ENCODE measurements at places on chromosomes 13 and 19. TPM values are rescaled to one million over a fixed set of nuclear protein-coding genes. Genes with fewer than 3 reads are reported as not detected.

DNA sequence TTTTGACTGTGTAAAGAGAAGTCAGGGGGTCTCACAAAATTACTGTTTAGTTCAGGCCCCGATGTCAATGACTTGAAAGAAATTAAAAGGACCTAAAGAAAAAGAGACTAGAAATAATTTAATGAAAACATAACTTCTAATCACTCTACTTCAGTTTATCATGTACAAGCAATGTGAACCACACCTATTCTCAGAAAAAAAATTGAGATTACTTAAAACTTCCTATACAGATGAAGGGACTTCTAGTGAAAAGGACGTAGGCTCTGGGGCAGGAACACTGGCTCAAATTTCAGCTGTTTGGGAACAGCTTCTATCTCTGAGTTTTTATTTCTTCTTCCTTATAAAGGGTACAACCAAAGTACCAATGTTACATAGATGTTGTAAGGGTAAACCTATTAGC, 38.0 kb downstream of the TPT1 start:
- no peak for DNase-seq
- no peak overlapping the region for H3K4me3 ChIP-seq
- peaks cover 18% of the 10 kb centered on the region for H3K4me1 ChIP-seq
- no peaks in the 10 kb centered on the region for H3K36me3 ChIP-seq

The ZNF221 gene
- not detected for polyA plus RNA-seq

GRCh38 chr19:39471756-39472536, 8.7 kb upstream of the TIMM50 start:
- H3K4me3 ChIP-seq, result no peak overlapping the region
- H3K36me3 ChIP-seq, result peaks cover 6% of the 10 kb centered on the region
- H3K27me3 ChIP-seq, result no peaks in the 10 kb centered on the region
- peak overlapping the region; percentile 39 for H3K27ac ChIP-seq
- no peak for DNase-seq

DNA sequence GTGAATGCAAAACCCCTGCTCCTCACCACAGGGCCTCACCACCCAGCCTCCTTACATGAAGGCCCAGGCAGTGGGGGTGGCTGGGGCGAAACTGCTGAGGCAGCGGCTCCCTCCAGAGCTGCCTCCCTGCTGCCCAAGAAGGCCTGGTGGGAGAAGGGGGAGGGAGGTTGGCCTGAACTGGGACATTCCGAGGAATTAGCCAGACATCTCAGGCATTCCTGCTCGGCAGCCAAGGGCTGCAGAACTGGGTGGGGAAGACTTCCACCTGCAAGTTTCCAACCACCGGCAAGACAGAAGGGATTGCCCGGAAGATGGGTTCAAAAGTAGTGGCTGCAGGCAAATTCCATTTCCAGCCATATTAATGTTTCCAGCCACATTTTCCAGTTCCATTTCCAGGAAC, 2.3 kb upstream of the PSPN start:
- H3K4me1 ChIP-seq, result peaks cover 8% of the 10 kb centered on the region
- H3K27me3 ChIP-seq, result no peaks in the 10 kb centered on the region
- H3K27ac ChIP-seq, result no peak overlapping the region
- peaks cover 51% of the 10 kb centered on the region for H3K36me3 ChIP-seq
- H3K4me3 ChIP-seq, result no peak overlapping the region

GRCh38 chr13:102097708-102098107, 304.1 kb downstream of the FGF14 start:
- DNase-seq, result no peak
- no peaks in the 10 kb centered on the region for H3K4me1 ChIP-seq
- H3K4me3 ChIP-seq, result no peak overlapping the region
- peaks cover 2% of the 10 kb centered on the region for H3K27me3 ChIP-seq

The KIR3DL1 gene
- 0.20 TPM for polyA plus RNA-seq

GRCh38 chr13:106440866-106441265, 94.6 kb downstream of the EFNB2 start:
- no peaks in the 10 kb centered on the region for H3K4me1 ChIP-seq
- no peak overlapping the region for H3K4me3 ChIP-seq
- H3K27ac ChIP-seq, result no peak overlapping the region
- no peak for DNase-seq
- peaks cover under 1% of the 10 kb centered on the region for H3K27me3 ChIP-seq

GRCh38 chr19:17557466-17557865, 2.0 kb downstream of the COLGALT1 start:
- H3K27me3 ChIP-seq, result no peaks in the 10 kb centered on the region
- H3K36me3 ChIP-seq, result peaks cover 10% of the 10 kb centered on the region
- H3K4me1 ChIP-seq, result peaks cover 10% of the 10 kb centered on the region
- no peak for DNase-seq

- no peaks in the 10 kb centered on the region for H3K27me3 ChIP-seq
- no peaks in the 10 kb centered on the region for H3K4me1 ChIP-seq
- DNase-seq, result no peak
- H3K36me3 ChIP-seq, result no peaks in the 10 kb centered on the region
Observed at GRCh38 chr13:71056581-71056980, 810.4 kb downstream of the DACH1 start.

- peaks cover 21% of the 10 kb centered on the region for H3K4me1 ChIP-seq
- H3K36me3 ChIP-seq, result peaks cover 6% of the 10 kb centered on the region
- H3K27me3 ChIP-seq, result peaks cover 30% of the 10 kb centered on the region
- H3K4me3 ChIP-seq, result no peak overlapping the region
Observed at GRCh38 chr19:18220632-18221275, 5.5 kb downstream of the PDE4C start.

DNA sequence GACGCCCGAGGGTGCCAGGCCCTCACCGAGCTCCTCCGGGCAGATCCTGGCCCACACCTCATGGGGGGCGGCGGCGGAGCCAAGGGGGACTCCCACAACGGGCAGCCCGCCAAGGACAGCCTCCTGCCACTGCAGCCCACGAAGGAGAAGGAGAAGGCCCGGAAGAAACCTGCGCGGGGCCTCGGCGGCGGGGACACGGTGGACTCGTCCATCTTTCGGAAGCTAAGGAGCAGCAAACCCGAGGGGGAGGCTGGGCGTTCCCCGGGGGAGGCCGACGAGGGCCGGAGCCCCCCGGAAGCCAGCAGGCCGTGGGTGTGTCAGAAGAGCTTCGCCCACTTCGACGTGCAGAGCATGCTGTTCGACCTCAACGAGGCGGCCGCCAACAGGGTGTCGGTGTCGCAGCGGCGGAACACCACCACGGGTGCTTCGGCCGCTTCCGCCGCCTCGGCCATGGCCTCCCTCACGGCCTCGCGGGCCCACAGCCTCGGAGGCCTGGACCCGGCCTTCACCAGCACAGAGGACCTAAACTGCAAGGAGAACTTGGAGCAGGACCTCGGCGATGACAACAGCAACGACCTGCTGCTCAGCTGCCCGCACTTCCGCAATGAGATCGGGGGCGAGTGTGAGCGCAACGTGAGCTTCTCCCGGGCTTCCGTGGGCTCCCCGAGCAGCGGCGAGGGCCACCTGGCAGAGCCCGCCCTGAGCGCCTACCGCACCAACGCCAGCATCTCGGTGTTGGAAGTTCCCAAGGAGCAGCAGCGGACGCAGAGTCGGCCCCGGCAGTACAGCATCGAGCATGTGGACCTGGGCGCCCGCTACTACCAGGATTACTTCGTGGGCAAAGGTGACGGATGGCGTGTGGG, 141.5 kb downstream of the DPF1 start:
- H3K4me1 ChIP-seq, result no peaks in the 10 kb centered on the region
- H3K27ac ChIP-seq, result no peak overlapping the region
- no peaks in the 10 kb centered on the region for H3K27me3 ChIP-seq
- no peak overlapping the region for H3K4me3 ChIP-seq
- peaks cover 20% of the 10 kb centered on the region for H3K36me3 ChIP-seq

The GPC5 gene
- polyA plus RNA-seq, result not detected

The LSM7 gene
- polyA plus RNA-seq, result 197 TPM

DNA sequence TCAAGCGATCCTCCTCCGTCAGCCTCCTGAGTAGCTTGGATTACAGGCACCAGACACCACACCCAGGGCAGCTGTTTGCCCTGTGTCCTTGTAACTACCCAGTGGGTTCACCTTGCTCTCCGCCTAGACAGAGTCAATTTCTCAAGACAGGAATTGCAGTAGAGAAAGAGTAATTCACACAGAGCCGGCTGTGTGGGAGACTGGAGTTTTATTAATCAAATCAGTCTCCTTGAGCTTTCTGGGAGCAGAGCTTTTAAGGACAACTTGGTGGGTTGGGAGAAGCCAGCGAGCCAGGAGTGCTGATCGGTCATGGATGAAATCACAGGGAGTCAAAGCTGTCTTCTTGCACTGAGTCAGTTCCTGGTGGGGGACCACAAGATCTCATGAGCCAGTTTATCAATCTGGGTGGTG, 20.6 kb upstream of the ADGRE1 start:
- peaks cover 35% of the 10 kb centered on the region for H3K4me1 ChIP-seq
- H3K36me3 ChIP-seq, result no peaks in the 10 kb centered on the region
- DNase-seq, result no peak
- no peaks in the 10 kb centered on the region for H3K27me3 ChIP-seq
- no peak overlapping the region for H3K4me3 ChIP-seq

DNA sequence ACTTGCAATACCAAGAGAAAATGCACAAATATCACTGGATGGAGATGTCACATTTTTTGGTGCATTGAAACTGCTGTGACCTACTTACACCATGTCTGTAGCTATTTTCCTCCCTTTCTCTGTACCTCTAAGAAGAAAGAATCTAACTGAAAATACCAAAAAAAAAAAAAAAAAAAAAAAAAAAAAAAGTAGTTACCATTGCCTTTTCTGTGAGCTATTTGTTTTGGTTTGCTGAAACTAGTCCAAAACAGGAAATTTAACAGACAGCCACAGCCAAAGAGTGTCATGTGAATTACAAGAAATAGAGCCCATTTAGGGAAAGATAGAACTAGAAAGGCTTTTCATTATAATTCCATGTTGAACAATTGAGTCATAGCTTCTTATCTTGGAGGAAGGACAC, 37.3 kb downstream of the TNFSF13B start:
- H3K4me1 ChIP-seq, result peaks cover 11% of the 10 kb centered on the region
- H3K27ac ChIP-seq, result no peak overlapping the region
- peaks cover 10% of the 10 kb centered on the region for H3K36me3 ChIP-seq

- H3K4me3 ChIP-seq, result peak overlapping the region; percentile 99
- no peaks in the 10 kb centered on the region for H3K27me3 ChIP-seq
- no peak for DNase-seq
Observed at GRCh38 chr13:49246850-49247642, 679 bp upstream of the CDADC1 start.

GRCh38 chr13:24292481-24292880, 16.9 kb upstream of the C1QTNF9 start:
- no peaks in the 10 kb centered on the region for H3K4me1 ChIP-seq
- no peak for DNase-seq
- no peaks in the 10 kb centered on the region for H3K27me3 ChIP-seq
- no peak overlapping the region for H3K4me3 ChIP-seq
- peaks cover 39% of the 10 kb centered on the region for H3K36me3 ChIP-seq

DNA sequence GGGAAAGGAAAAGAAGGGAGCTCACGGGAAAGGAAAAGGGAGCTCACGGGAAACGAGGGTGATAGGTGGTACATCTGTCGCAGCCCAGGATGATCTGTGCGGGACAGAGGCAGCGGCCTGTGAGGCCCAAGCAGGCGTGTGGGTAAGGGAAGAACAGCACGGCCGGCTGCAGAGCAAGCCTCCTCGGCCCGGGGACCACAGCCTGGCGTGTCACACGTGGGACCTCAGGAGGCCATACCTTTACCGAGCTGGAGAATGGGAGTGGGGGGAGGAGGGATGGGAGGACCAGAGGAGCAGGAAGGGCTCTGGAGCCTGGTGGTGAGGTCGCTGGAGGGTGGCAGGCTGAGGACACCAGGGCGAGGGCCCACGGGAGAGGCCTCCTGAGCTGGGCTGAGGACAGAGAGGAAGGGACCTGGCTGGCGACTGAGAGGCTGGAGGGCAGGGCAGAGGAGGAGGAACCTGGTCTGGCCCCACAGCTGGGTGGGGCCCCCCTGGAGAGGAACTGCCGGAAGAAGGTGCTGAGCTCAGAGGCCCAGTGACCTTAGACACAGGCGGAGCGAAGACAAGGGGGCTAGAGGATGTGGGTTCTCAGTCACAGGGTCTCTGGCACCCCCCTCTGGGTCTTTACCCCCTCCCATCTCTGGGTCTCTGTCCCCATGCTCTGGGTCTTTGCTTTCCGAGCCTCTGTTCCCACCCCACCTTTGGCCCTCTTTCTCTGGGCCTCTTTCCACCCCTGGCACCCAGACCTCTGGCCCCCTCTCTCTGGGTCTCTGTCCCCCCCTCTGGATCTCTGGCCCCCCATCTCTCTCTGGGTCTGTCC, 2.9 kb upstream of the FTL start:
- peak overlapping the region; percentile 96 for H3K27ac ChIP-seq
- peak; percentile 47 for DNase-seq
- peaks cover 64% of the 10 kb centered on the region for H3K4me1 ChIP-seq
- H3K27me3 ChIP-seq, result no peaks in the 10 kb centered on the region

DNA sequence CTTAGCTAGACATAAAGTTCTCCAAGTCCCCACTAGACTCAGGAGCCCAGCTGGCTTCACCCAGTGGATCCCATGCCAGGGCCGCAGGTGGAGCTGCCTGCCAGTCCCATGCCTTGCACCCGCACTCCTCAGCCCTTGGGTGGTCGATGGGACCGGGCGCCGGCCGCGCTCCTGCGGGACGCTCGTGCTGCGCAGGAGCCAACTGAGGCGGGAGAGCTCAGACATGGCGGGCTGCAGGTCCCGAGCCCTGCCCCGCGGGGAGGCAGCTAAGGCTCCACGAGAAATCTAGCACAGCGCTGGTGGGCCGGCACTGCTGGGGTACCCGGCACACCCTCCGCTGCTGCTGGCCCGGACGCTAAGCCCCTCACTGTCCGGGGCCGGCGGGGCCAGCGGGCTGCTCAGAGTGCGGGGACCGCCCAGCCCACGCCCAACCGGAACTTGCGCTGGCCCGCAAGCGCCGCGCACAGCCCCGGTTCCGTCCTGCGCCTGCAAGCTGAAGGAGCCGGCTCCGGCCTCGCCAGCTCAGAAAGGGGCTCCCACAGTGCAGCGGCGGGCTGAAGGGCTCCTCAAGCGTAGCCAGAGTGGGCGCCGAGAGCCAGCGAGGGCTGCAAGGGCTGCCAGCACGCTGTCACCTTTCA, 5.8 kb downstream of the PARP4 start:
- no peak overlapping the region for H3K27ac ChIP-seq
- DNase-seq, result no peak
- no peaks in the 10 kb centered on the region for H3K27me3 ChIP-seq

- H3K36me3 ChIP-seq, result peaks cover 11% of the 10 kb centered on the region
- peak overlapping the region; percentile 24 for H3K4me3 ChIP-seq
- no peaks in the 10 kb centered on the region for H3K27me3 ChIP-seq
- no peak overlapping the region for H3K27ac ChIP-seq
Observed at GRCh38 chr13:113969311-113969972, 4.4 kb downstream of the C13orf46 start.

- H3K27me3 ChIP-seq, result no peaks in the 10 kb centered on the region
- H3K4me3 ChIP-seq, result no peak overlapping the region
- H3K36me3 ChIP-seq, result no peaks in the 10 kb centered on the region
Observed at GRCh38 chr13:48160606-48161278, 65.8 kb upstream of the MED4 start.

DNA sequence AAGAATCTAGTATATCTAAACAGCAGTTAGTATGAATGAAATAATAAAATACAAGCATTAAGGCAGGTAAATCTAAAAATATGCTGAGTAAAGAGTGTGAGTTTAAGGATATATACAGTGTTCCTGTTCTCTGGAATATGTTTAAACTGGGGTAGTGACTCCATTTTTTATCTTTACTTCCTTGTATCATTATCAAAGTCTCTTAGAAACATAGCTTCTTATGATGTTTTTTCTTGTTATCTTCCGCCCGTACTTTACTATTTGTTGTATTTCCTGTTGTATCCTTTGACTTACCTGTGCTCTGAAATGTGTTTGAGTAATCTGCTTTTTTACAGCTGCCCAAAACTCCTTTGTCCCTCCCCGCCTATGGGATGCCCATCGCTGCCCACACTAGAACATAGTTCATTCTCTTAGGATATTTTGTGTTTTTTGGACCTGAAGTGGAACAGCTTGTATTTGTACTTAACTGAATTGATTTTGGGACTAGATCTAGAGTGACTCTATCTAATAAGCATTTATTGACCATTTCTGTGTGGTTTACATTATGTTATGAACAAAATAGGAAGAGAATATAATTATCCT, 80.8 kb downstream of the PDS5B start:
- H3K36me3 ChIP-seq, result peaks cover 51% of the 10 kb centered on the region
- peak overlapping the region; percentile 48 for H3K27ac ChIP-seq
- H3K4me1 ChIP-seq, result peaks cover 18% of the 10 kb centered on the region
- DNase-seq, result no peak
- H3K4me3 ChIP-seq, result no peak overlapping the region

Measured in naive thymus-derived CD8-positive, alpha-beta T cell (primary cell).